ENCODE measurements at places on chromosomes 3 and 15. TPM values are rescaled to one million over a fixed set of nuclear protein-coding genes. Genes with fewer than 3 reads are reported as not detected.

GRCh38 chr3:32392536-32393302 lies 1.1 kb downstream of the CMTM7 start:
- peak; percentile 45 for DNase-seq

- peak; percentile 56 for DNase-seq
Measured at GRCh38 chr3:72161881-72162595, 377.1 kb upstream of the PROK2 start.

- no peak for DNase-seq
Measured at GRCh38 chr15:47273864-47274263, 443.4 kb upstream of the SEMA6D start.

DNA sequence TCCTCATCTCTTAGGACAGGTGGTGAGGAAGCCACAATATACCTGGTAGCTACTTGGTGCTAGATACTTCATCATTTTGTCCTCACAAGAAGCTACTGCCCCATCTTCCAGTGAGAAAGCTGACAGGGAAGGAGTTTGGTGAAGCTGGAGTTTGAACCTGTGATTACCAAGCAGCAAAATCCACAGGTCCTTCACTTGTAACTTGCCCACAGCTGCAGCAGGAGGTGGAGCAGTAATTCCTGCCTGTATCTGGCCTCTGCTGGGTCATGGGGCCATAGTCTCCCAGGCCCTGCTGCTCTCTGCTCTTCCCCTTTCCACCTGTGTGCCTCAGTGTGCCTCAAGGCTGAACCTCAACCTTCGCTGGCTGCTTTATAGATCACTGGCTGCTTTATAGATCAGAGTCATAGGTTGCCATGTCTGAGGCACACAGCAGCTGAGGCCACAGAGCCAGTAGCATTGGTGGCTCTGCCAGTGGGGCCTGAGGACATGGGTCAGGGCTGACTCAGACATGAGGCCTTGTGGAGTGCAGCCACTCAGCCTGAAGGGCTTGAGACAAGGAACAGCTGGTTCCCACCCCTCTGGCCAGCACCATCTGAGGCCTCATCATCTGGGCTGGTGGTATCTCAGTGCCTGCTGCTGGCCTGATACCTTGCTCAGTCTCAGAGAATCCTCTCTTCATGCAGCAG lies 11.1 kb upstream of the CHRNB4 start:
- no peak for DNase-seq

GRCh38 chr3:34109021-34109420 lies 310.6 kb downstream of the PDCD6IP start:
- no peak for DNase-seq

- DNase-seq = no peak
Measured at GRCh38 chr3:60645801-60646200, 605.5 kb downstream of the FHIT start.

- DNase-seq = no peak
Measured at GRCh38 chr3:162295323-162295983, 798.8 kb downstream of the OTOL1 start.

GRCh38 chr3:122516846-122517360 lies 2.2 kb upstream of the KPNA1 start:
- DNase-seq = no peak

- DNase-seq = no peak
Measured at GRCh38 chr3:17074559-17074958, 189.8 kb downstream of the PLCL2 start.

DNA sequence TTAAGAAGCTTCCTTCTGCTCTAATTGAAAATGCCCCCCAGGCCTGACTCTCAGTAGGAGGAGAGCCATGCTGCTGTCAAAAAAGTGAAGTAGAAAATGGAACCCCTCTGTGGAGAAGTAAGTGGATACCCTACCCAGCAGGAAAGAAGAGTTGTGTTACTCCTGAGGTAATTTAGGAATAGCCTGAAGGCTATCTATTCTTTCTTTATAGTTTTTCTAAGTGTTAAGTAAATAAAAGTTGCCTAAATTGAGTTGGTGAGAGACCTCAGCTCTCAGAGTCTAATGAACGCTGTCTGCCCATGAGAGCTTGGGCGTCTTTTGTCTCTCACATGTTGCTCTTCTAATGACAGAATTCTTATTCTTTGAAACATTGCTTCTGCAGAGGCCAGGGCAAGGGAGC lies 116.2 kb downstream of the NSUN3 start:
- DNase-seq = no peak

DNA sequence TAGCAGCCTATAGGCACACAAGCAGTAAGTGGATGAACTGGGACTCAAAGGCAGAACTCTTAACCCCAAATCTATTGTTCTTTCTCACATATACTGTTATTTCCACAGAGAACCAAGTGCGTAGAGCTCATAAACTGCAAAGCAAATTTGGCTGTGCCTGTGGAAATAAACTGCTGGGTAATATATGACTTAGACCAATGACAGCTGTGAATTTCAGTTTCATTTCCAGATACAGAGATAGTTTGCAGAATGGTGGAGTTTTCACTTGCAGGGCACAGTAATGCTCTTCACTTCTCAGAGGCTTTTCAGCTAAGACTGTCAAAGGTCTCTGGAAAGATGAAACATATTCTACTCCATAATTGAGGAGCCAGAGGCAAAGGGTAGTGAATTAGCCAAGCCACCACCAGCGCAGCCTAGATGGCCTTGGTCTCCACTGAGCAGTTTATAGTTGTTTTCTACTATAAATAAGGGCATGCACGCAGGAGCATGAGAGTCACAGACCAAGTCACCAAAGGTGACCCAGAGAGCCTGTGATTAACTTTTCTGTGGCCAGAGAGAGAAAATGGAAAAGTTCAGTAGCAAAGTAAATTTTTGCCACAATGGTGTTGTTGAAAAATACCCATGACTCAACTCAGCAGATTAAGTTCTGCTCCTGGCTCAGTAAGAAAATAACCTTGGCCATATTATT lies 180.7 kb upstream of the GRM7 start:
- DNase-seq = no peak

DNA sequence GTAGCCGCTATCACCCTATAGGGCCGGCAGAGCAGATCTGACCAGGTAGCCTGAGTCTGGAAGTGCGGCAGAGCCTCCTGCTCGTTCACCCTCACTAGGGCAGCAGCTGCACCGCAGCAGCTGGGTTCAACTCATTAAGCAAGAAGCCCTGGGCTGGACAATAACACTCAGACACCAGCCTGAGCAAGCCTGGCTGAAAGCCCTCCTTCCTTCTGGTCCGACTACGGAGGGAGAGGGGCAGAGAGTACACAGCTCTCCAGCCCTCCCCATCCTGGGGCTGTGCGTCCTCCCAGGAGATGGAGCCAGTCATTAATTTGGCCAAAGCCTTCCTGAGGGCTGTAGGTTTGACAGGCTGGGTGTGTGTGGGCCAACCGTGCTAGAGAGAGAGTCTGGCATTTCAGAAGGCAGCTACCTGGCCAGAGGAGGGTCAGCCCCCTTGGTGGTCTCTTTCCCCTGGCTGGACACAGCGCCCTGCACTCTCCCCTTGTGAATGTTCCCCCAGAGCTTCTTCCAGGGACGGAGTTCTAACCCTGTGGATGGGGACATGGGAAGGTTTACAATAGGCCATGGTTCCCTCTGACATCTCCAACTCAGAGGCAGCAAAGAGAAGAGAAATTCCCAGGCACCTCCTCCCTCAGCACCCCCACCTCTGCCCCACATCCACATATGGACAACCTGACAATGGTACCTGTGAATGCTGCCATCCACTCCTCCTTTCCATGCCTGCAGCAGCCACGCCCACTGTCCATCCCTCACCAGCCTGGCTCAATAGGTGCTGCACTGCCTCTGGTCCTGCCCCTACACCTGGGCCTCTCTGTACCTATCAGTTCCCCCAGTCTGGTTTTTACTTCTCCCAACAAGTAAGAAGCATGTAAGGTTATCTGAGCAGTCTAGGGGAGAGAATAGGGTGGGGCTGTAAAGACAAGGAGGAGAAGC lies 6.5 kb downstream of the CHRNB4 start:
- no peak for DNase-seq

GRCh38 chr3:82978368-82978767 lies 1216.9 kb upstream of the GBE1 start:
- no peak for DNase-seq

- DNase-seq = peak; percentile 11
Measured at GRCh38 chr3:128294999-128295468, 141.8 kb downstream of the EEFSEC start.

GRCh38 chr3:14330508-14330907 lies 71.9 kb upstream of the SLC6A6 start:
- DNase-seq = no peak

- DNase-seq = no peak
Measured at GRCh38 chr15:69666921-69667811, 214.5 kb downstream of the RPLP1 start.

- DNase-seq = peak; percentile 56
Measured at GRCh38 chr3:139477710-139478640, 1.7 kb upstream of the RBP2 start.

DNA sequence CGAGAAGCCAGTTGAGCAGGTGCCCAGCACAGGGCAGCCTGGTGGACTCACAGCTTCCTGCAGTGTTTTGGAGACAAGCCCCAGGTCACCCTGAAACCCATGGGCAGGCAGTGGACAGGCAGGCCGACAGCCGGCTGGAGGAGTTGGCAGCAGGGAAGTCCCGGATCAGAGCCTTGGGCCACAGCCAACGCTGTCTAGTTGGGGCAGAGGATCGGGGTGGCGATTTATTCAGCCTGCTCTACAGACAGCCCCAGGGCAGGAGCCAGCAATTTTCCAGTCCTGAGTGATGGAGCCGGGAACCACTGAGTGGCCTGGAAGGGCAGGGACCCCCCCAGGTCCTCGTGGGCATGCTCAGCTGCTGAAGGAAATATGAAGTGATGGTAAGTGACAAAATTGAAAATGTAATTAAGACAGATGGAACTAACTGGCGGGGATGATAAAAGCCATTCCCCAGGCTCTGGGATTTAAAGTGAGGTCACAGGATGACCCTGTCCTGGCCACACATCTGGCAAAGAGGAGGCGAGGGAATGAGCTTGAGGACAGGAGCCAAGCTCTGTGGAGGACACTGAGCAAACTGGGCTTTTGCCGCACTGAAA lies 34.4 kb upstream of the TBC1D21 start:
- DNase-seq = no peak

DNA sequence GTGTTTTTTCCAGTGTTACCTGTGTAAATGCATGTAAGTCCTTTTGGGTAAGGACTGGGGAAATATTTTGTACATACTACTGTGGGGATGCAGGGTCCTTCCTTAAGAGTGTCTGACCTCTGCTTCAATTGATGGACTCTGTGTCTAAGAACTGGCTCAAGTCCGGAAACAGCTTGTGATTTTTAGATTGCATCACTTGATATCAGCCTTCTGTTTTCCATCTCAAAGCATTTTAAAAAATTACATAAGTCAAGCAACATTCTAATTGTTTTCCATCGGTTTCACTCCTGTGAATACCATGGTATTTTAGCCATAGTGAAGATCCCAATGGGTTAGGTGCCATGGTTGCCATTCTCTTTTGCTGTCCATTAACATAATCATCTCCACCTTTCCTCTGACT lies 597.6 kb downstream of the SQOR start:
- no peak for DNase-seq

- no peak for DNase-seq
Measured at GRCh38 chr3:123881771-123882170, 2.4 kb downstream of the MYLK start.

ISLR gene
- total RNA-seq = 8.5 TPM

CCDC191 gene
- total RNA-seq = 3.1 TPM

CLDN18 gene
- 0.44 TPM for total RNA-seq

NANOGP8 gene
- total RNA-seq = not detected

SPESP1 gene
- 5.9 TPM for total RNA-seq

GOLGA6A gene
- not detected for total RNA-seq

CCDC66 gene
- 13.9 TPM for total RNA-seq

SLC22A13 gene
- 1.1 TPM for total RNA-seq

GDPGP1 gene
- 18.6 TPM for total RNA-seq

Measured in colonic mucosa (tissue), 4 donors.